ENCODE measurements at places on chromosomes 3 and 15.

GRCh38 chr3:8506571-8507061 is 5.0 kb downstream of the LMCD1 start:
- DNase-seq: no peak

DNA sequence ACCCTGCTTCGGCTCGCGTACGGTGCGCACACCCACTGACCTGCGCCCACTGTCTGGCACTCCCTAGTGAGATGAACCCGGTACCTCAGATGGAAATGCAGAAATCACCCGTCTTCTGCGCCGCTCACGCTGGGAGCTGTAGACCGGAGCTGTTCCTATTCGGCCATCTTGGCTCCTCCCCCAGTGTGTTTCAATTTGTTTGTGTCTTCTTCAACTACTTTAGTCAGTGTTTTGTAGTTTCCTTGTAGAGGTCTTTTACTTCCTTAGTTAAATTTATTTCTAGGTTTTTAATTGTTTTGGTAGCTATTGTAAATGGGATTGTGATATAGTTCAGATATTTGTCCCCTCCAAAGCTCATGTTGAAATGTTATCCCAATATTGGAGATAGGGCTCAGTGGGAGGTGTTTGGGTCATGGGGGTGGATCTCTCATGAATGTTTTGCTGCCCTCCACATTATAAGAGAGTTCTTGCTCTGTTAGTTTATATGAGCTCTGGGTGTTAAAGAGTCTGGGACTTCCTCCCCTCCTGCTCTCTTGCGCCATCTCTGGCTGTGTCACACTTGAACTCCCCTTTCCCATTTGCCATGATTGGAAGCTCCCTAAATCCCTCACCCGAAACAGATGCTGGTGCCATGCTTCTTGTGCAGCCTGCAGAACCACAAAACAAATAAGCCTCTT is 304.4 kb downstream of the DOCK3 start:
- DNase-seq: no peak

GRCh38 chr3:98325055-98325454 is 28.6 kb upstream of the OR5K4 start:
- no peak for DNase-seq

- DNase-seq: no peak
Observed at GRCh38 chr3:107428051-107428858, 51.0 kb downstream of the CCDC54 start.

DNA sequence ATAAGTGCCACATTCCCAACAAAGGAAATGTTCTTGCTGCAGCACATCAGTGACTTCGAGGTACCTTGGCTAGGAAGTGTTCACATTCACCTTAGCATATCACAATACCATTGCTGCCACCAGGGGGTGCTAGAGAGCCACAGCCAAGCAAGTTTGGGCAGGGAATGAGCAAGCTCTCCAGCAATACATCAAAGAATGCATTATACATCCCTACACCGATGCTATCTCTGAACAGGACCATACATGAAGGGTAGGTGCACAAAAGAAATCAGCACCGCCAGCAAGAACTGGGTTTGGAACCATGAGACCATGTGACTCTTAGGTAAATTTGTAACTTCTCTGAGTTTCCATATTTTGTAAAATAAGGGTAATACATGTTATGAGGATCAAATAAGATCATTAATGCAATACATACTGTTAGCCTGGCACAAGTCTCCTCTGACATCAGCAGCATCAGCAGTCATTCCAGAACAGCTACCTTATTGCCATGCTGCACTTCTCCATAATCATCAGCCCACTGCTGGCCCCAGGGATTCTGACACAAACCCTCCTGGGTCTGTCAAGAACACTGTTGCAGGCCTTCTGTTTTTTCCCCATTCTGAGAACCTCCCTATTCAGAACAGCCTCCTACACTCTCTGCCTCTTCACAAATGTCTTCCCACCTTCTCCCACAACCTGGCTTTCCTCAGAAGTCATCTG is 37.5 kb downstream of the RYK start:
- peak; percentile 77 for DNase-seq

DNA sequence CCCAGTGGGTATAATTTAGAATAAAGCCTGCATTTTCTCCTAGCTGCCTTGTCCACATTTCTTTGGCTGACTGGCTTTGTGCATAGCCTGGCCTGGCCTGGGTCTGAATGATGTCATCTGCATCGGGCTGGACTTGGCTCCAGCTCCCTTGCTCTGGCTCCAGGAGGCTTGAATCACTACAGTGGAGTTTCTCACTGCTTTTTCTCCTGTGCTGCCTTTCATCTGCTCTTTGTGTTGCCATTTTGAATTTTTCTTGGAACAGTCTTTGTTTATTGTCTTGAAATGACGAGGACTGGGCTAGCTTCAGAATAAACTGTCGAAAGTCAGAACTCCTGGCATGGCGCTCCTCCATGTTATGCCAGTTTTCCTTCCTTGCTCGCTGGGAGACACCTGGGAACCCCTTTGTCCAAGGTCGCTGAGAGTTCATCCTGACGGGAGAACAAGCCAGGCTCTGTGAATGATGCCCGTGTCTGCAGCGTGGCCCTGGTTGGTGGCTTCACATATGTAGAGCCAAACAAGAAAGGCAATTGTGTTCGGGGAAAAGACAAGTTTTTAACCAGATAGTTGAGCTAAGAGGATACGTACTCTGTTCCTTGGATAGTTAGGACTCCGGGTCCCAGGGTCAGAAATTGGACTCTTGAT is 258.9 kb downstream of the PDZRN3 start:
- DNase-seq: no peak

DNA sequence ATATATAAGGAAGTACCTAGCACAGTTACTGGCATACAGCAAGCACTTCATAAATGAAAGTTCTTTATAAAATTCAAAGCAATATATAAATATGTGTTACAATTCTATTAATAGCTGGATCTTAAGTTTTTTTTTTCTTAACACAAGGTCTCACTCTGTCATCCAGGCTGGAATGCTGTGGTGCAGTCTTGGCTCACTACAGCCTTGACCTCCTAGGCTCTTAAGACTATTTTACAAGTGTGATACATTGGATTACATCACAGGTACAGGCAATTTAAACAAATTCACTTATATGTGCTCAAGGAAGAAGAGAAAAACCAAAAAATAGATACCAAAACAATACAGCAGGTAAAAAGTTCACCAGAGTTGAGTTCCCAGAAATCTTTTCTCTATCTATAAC is 60.6 kb downstream of the ZNF280D start:
- DNase-seq: no peak

GRCh38 chr3:72444656-72445223 is 403.5 kb downstream of the SHQ1 start:
- DNase-seq: no peak

GRCh38 chr3:46236294-46237054 is 5.8 kb upstream of the CCR3 start:
- DNase-seq: no peak

DNA sequence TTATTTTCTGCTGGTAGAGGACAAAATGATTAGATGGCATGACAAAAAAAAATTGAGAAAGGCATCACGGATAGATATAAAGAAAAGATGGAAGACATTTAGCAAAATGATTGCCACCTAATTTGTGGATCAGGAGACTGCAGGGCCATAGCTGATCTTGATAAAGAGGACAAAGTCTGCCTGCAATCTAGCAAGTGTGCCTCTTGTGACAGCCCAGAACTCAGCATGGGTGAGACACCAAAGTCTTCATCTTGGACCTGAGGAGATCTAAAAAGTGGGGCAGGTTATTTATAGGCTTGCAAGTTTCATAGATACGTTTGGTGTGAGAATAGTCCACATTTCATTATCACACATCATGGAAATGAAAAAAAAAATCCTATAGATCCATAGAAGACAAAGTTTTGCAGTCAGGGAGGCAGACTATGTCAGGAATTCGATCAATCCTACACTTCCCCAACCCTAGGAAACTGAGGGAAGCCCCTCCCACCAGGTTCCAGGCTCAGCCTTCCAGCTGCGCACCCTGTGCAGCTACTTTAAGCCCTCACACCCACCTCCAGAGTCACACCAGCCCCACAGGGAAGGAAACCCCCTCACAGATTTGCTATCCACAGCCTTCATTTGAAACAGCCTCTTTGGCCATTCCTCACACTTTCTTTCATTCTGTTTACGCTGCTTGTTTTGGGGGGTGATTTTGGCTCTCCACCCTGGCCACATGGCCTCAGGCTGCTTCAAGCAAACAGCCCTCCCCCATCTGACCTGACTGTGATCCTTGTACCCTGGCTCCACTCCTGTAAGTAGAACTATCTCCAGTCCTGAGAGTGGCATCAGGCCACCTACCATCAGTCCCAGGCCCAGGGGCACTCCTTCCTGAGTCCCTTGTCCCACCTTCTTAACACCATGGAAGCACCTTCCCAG is 28.1 kb upstream of the KLHL6 start:
- no peak for DNase-seq

DNA sequence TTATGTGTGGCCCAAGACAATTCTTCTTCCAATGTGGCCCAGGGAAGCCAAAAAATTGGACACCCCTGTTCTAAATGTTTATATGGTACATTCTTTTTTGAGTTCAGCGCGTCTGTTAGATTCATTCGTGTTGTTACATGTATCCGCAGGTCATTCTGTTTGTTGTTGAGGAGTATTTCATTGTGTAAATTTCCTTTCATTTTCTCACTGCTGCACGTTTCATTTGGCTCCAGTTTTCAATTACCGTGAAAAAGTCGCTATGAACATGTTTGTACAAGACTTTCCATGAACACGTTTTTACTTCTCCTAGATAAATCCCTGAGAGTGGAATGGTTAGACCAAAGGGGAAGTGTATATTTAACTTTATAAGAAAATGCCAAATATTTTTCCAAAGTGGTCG is 7.5 kb upstream of the OPA1 start:
- DNase-seq: no peak
